NAMALWA (cell line): ENCODE measurements at places on chromosomes 11 and 22.

DNA sequence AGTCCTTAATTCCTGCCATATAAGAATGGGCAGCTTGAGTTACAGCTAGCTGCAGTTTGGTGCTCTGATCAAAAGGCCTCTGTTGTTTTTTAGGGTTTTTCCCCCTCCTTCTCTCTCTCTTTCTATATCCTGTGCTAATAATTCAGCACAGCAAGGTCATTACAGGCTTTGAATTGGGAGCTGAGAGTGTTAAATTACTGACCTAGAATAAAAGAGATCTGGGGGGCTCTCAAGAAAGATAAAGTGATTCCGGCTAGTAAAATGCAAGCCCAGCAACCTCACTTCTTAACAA is 84.9 kb downstream of the CSTPP1 start:
- no peak for DNase-seq

- no peak for DNase-seq
Measured at GRCh38 chr11:65493367-65494176, 5.3 kb upstream of the MALAT1 start.

DNA sequence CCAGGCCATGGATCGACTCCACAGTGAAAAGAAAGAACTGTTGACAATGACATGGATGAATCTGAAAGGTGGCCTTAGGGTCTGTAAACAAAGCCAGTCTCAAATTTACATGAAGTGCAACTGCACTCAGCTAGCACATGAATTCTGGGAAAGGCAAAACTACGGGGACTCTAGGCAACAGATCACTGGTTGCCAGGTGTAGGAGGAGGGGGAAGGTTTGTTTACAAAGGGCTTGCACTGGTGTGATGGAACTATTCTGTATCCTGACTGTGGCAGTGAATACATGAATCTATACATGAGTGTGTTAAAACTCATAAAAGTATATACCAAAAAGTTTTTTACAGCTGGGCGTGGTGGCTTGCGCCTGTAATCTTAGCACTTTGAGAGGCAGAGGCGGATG is 27.3 kb downstream of the ALX4 start:
- DNase-seq: no peak

DNA sequence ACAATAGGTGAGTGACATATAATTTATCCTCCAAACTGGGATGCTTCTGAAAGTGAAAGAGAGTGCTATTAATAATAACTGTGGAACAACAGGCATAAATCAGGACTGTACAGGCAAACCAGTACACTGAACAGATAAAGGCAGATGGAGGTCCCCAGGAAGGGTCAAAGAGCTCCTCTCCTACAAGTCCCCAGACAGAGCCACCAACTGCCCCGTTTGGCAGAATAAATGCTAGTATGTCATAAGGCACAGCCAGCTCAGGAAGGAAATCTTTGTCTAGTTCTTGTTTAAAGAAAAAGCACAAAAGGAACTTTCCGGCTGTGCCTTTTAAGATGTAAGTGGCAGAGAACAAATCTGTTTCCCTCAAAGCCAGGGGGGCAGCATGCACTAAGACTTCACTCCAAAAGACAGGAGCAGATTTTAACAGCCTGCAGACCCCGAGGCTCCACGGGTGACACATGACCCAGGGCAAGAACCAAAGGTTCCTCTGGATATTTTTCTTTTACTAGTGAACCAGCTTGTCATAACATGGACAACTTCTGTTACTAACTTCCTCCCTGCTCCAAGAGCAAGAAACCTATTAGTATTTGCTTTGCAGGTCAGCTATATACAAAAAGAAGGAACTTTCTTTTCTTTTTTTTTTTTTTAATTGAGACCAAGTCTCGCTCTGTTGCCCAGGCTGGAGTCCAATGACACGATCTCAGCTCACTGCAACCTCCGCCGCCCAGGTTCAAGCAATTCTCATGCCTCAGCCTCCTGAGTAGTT is 50.2 kb downstream of the MYH9 start:
- DNase-seq: no peak

- DNase-seq: no peak
Measured at GRCh38 chr11:7449841-7450214, 35.5 kb upstream of the OLFML1 start.
